ENCODE measurements at places on chromosomes 4 and X. TPM values are rescaled to one million over a fixed set of nuclear protein-coding genes. Genes with fewer than 3 reads are reported as not detected.
A peak's percentile ranks its signal among the peaks of the same experiment; 100 is the strongest.

DNA sequence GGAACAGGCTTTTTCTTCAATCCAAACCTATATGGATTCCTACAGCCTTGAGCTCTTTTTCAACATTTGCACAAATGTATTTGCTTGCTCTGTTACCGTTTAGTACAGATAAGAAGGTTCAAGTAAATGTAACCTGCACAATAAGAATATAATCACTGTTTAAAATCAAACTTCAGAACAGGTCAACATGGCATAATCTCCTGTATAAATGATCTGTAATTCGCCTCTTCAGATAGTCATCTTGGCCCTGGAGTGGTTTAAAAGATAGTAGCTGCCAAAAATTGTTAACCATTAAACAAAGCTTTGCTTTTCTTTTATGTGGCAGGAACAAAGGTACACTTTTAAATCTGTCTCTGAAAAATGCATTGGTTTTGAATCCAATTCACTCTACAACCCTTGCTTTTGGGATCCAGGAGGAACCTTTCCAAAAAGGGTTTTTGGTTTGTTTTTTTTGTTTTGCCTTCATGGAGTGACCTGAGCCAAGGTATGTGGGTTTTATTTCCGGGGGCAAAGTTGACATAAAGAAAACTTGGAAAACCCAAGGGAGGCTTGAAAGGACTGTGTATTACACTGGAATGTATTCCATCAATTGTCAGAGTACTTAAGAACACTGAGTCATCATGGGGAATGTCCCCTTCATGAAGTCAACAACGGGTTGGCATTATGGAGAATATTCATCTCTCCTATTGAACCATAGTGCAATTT lies 210.4 kb upstream of the HCCS start:
- DNase-seq, result no peak

DNA sequence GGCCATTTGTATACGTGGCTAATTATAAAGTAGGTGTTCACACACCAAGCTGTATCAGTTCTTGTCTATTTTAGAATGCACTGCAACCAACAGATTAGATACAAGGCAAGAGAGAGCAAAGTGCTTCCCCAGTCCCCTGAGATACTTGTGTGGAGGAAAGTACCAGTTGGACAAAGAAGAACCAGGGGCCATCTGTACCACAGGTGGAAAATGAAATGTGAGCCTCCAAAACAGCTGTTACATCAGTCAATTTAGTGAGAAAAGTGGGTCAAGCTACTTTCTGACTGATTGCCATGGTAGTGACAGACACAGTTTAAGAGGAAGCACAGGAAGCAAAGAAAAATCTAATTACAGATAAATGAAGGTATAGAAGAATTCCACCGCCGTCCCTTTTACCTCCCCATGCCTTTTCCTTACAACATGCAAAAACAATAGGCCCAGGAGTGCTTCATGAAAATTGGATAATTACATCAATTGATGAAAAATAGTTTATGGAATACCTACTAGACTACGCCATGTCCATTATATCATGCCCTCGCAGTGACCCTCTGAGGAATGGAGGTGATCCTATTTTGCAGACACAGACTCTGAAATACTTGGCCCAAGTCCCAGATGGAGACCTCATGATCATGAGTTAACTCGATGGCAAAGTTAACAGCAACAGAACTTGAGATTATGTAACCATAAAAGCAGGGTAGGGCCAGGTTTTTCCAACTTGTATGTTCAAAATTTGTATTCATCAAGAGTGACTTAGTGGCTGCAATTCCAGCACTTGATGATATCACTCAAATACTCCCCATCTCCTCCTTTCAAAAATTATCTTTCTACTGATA lies 15.8 kb downstream of the SMPX start:
- no peak for DNase-seq

- DNase-seq, result no peak
Observed at GRCh38 chr4:97759785-97760184, 383.5 kb downstream of the STPG2 start.

DNA sequence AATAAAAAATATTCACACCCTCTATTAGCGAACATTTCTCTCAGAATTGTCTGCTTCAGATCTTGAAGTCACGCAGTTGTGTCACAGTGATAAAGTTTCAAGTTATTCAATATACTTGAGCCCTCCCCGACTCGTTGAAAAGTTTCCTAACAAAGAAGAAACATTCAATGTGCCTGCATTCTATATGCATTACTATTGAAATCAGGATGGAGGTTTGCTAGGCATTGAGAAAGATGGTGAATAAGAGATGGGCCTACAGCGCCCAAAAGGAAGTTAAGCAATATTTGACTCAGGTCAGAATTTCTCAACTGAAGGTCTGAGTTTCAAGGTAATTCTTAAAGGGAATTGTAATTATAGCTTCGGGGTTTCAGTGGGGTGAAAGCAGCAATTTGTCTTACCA lies 6.1 kb downstream of the TCEANC start:
- DNase-seq, result no peak

The SPP1 gene
- 0.20 TPM for total RNA-seq

DNA sequence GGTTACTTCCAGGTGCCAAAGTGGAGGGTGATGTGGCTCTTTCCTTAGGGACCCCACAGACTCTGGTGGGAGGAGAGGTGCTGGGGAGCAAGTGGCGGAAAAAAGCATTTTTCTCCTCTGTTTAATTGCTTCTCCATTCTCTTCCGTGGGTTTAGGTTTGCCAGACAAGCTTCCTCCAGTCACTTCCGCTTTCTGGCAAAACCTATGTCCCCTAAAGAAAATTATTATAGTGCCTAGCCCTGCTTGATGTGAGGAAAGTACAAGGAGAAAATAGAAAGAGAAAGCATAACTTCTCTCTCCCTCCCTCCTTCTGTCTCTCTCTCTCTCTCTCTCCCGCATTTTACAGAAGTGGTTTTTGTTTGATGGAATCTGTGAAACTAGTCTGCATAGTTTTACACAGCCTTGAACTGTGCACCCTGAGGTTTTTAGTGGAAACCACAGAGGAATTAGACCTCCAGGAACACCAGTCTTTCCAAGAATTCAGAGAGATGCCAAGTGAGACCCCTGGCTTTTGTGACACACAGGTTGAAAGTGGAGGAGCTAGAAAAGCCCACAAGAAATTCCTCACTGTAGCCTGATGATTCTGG lies 231.1 kb upstream of the ANXA3 start:
- no peak for DNase-seq

DNA sequence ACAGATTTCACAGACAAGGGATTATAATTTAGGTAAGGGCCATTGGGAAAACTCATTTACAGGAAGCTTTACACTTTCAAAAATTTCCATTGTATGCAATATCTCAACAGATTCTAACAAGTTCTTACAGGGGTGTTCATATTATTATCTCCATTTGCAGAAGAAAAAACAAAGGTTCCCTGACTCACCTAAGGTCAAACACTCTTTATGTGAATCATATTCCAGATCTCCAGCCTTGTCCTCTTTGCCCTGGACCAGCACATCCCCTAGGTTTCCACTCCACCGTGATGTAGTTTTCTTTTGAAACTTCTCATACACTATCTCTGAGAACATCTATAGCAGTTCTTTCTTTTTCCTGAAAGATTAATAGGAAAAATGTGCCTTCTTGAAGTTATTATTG lies 96.4 kb upstream of the HS3ST1 start:
- DNase-seq, result no peak

DNA sequence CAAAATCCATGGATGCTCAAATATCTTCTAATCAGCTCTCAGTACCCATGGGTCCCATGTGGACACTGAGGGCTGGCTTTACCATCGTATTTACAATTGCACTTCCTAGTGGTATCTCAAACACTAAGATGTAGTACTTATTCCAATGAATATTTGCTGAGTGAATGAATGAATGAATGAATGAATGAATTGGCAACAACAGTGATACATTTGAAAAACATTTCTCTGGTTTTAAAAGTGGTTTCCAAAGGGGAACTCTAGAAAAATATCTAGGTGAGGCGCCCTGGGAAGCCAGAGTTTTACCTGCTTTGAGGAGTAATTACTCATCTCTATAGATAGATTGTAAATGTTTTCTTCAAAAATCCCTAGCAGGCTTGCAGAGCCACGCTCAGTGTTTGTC lies 76.6 kb downstream of the CYTL1 start:
- DNase-seq, result no peak

The TMPRSS11B gene
- total RNA-seq, result not detected

GRCh38 chr4:153257151-153257620 lies 52.9 kb downstream of the TRIM2 start:
- peak; percentile 27 for DNase-seq

DNA sequence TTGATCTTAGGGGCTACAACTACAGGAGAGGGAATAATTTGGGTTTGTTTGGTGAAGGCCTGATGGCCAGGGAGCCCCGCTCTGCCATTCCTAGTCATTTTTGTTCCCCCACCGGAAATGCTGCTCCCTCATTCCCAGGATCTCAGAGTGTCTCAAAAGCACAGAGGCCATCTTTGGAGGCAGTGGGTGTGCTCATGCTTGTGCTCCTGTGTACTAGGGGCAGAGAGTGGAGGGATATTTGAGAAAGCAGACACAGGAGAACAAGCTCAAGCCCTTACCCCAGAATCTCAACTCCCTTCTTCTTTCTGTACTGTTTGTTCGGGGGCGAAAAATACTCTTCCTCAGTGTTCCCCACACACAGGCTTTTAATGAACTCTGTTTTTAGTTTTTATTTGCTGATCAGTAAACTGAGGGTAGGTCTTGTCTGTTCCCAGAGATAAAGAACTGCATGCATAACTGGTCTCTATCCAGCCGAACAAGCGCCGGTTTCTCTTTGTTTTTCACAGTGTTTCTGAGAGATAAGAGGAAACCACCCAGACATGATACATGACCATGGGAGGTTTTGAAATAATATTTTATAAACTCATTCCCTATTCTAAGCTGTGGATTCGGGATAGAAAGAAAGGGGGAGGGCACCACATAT lies 32.9 kb upstream of the XK start:
- DNase-seq, result no peak

- no peak for DNase-seq
Observed at GRCh38 chr4:181536811-181537434, 706.3 kb upstream of the TENM3 start.

DNA sequence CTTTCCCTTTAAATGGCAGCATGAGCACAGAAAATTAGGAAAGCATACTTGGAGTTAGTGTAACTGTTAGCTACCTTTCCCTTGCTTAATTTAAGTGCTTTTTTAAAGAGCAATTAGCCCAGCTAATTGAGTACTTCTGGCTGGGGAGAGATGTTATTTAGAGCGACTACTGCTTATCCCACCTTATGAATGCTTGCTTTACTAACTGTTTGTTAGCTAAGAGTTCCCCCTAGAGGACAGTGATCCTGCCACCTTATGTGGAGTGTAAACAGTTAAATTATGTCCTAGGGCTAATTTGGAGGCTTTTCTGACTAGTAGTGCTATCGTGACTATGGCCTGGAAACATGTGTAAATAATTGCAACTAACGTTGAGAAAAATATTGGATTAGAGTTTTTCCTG lies 909.4 kb downstream of the FSTL5 start:
- DNase-seq, result no peak

DNA sequence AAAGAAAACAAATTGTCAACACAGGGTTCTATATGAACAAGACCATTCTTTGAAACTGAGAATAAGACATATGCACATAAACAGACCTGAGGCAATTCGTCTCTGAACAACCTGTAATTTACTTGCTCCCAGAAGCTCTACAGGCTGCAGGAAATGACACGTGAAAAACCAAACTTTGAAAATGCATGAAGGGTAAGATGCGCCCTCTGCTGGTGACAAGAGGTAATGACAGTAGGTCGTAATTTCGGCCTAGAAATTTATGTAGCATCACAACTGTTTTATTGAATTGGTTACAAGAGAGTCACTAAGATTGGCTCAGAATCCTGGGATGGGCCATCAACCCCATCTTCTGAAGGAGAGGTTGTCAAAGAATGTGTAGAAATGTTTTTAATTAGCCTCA lies 276.5 kb downstream of the PPP4R3C start:
- DNase-seq, result peak; percentile 20

The HELT gene
- total RNA-seq, result not detected

The MAD2L1 gene
- 63.3 TPM for total RNA-seq

GRCh38 chr4:177579649-177580048 lies 137.4 kb upstream of the AGA start:
- no peak for DNase-seq

The C4orf50 gene
- 1.0 TPM for total RNA-seq

- no peak for DNase-seq
Observed at GRCh38 chrX:134460862-134461220, 876 bp downstream of the HPRT1 start.

DNA sequence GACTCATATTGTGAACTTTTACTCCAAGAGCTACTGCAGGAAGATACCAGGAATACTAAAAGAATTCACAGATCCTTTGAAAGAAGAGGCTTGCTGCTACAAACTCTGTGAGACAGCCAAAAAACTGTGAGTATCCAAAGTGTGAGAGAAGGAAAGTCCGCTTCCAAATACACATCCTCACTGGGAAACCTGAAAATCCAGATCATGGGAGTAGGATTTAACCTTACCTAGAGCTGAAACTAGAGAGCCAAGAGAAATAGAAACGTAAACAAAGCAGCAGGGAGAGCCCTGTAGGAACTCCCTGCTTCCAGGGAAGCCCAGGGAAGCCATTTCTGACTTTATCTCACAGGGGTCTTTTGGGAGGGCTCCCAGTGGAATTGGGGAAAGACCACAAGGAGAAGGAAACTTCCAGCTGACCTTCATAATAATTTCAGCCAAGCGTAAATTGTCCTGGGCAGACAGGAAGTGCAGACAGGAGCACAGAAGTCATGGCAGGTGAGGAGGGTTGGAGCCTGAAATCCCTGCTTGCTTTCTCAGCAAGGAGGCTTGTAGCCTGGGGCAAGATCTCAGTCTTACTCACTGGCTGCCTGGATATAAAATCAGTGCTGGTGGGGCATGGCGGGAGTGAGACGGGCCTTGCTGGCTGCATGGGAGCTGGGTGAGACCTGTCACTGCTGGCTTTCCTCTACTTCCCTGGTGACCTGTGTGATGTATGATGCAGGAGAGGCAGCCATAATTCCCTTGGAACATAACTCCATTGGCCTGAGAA lies 26.2 kb upstream of the NFKB1 start:
- DNase-seq, result no peak

- no peak for DNase-seq
Observed at GRCh38 chr4:54005475-54005874, 58.9 kb downstream of the CHIC2 start.

DNA sequence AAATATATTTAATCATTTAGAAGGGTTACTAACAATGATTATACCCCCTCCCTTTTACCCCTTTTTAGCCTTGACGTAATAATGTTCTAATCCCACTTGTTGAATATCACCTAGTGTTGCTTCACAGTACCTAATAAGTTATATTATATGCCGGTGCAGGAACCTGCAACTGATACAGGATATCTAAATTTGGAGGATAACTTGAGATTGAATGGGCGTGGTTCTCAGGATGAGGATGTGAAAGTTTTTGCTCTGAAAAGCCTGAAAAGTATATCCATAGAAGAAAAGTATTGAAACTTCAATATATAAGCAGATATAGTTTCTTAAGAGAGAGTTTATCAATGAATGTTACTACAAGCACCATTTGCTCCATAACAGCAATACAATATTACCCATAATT lies 59.8 kb downstream of the ZNF711 start:
- no peak for DNase-seq

- DNase-seq, result no peak
Observed at GRCh38 chr4:115234405-115235093, 121.1 kb upstream of the NDST4 start.

All from activated CD4-positive, alpha-beta memory T cell treated with anti-CD3 and anti-CD28 coated beads, Interleukin-2, amount 10 ng/mL, durations not matched to agents 7 days and 5 days (primary cell).